Stimulated activated CD4-positive, alpha-beta T cell treated with anti-CD3 and anti-CD28 coated beads, Interleukin-1b, Interleukin-23, amount 100 ng/mL, for 1 hour (primary cell): ENCODE measurements at places on chromosomes 3 and 15.

- no peak for DNase-seq
These were observed 6.1 kb upstream of the EIF2B5 start for GRCh38 chr3:184129012-184129411.

- DNase-seq = no peak
These were observed 19.0 kb upstream of the CRABP1 start for GRCh38 chr15:78321041-78321570.

DNA sequence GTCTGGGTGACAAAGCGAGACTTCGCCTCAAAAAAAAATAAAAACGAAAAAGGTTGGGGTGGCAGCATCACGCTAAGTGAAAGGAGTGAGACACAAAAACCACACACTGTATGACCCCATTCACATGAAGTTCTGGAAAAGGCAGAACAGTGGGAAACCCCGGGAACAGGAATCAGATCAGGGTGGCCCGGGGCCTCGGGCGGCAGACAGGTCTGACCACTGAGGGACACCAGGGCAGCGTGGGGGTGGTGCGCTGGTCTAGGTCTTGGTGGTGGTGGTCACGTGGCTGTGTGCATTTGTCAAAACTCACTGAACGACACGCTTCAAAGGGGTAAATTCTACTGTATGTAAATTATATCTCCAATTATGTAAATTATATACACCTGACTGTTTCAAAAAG lies 79.7 kb upstream of the PRR20G start:
- DNase-seq = no peak

DNA sequence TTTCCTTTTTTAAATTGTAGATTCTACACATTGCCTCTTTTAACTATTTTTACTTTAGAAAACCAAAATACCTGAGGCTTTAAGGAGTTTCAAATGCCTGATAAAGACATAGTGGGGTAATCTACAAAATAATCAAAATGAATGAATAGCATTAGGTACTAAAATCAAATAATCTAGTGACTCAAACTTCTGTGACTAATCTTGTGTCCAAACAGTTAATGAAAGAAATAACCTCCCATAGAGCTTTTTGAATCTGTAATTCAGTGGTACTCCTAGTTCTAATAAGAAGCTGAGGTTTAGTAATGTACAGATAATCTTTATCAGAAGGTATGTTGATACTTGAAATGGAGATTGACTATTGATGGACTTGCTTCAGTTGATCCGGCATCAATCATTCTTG lies 53.0 kb downstream of the DTWD1 start:
- no peak for DNase-seq

GRCh38 chr3:34260271-34261000 lies 462.0 kb downstream of the PDCD6IP start:
- DNase-seq = no peak
